ENCODE measurements at places on chromosomes 4 and X. TPM values are rescaled to one million over a fixed set of nuclear protein-coding genes. Genes with fewer than 3 reads are reported as not detected.

Gene VCX3B
- not detected for total RNA-seq

Gene PCSK1N
- total RNA-seq = 6.0 TPM

Gene AMBN
- not detected for total RNA-seq

Gene SPON2
- 22.4 TPM for total RNA-seq

- DNase-seq = peak; percentile 28
These were observed 25.3 kb downstream of the STIM2 start for GRCh38 chr4:26885912-26886274.
